ENCODE measurements at places on chromosomes 2 and 18.
A peak's percentile ranks its signal among the peaks of the same experiment; 100 is the strongest.

DNA sequence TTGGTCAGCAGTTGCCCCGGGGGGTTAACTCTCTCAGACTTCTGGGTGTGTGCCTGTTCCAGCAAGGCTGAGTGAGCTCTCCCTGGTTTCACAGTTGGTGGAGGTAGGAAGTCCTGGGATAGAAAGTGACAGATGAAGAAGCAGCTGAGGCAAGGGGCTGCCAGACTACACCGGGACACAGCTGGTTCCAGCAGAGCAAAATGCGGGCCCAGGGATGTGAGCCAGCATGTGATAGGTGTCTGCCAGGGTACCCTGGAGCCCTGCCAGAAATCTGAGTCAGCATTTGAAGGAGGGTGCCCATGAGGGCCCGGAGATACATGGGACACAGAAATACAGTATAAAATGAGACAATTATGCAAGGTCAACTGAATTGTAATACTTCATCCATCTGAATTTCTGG, 79.3 kb upstream of the LGALSL start:
- DNase-seq, result no peak

DNA sequence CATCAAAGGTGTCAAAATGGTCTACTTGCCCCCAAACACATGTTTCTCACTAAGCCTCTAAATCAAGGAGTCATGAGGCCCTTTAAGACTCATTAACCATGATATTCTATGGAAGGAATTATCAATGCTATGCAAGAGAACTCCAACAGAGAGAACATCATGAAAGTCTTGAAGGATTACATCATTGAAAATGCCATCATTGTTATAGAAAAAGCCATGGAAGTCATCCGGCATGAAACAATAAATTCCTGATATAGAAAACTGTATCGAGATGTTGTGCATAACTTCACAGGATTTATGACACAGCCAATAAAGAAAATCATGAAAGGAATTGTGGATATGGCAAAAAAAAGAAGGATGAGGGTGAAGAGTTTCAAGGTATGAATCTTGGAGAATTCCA, 1363.6 kb upstream of the CDH2 start:
- DNase-seq, result no peak

GRCh38 chr2:138036522-138036921, 72.2 kb downstream of the HNMT start:
- DNase-seq, result no peak

DNA sequence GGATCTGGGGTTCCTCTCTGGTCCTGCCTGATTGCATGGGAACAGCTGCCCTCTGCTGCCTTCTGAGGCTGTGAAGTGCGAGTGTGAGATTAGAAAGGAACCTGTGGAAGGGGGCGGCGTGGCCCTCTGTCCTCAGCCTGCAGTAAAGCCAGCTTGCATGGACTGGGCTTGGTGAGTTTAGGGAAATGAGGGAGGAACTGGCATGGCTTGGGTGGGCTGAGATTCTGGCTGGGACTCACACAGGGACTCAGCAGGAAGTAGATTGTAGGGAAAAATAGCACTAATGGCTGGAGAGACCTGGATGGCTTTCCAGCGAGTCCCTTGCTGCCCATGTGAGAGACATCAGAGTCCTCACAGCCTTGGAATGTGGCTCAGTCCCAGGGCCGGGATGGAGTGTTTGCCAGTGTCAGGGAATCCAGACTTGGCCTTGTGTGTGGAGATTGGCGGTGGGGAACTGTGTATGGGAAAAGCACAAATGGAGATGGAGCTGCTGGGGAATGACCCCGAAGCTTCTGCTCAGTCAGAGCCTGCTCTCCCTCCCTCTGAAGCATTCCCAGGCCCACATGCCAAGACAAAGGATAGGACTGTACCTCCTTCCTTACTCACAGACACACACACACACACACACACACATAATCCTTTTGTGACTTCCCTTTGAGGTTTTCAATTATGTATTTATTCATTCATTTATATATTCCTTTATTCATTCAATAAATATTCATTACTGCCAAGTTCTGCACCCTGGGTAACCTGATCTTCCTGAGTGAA, 115.4 kb downstream of the ACAA2 start:
- no peak for DNase-seq

- DNase-seq, result no peak
Observed at GRCh38 chr2:107712857-107713256, 113.8 kb upstream of the RGPD4 start.

- no peak for DNase-seq
Observed at GRCh38 chr2:172168917-172169346, 66.2 kb upstream of the DLX2 start.

DNA sequence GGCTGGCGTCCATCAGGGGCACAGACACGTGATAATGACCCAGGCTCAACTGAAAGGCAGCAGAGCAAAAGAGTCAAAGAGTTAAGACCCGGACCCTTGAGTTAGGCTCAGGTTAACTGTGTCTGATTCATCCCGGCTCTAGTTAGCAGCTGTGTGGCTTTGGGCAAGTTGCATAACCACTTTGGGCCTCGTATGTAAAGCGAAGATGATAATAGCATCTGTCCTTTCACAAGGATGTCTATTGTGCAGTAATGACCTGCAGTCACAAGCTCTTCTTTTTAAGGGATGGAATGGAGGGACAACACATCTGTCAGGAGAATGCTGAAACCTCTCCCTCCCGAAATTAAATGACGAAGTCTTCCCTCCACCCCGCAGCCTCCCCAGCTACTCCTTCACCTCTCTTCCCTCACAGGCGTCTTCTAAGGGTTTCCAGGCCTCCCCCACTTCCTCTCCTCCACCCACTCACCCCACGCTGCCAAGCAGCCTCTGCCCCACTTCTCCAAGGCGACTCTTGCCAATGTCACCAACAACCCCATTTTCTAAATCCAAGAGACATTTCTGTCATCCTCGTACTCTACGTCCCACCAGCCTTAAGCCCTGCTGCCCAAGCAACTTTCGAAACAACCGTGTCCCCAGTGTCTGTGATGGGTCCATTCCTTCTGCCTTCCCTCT, 135.1 kb upstream of the ID2 start:
- no peak for DNase-seq

- no peak for DNase-seq
Observed at GRCh38 chr18:63099848-63100629, 219.5 kb downstream of the BCL2 start.

- DNase-seq, result peak; percentile 59
Observed at GRCh38 chr2:28413152-28413898, 20.7 kb downstream of the FOSL2 start.

DNA sequence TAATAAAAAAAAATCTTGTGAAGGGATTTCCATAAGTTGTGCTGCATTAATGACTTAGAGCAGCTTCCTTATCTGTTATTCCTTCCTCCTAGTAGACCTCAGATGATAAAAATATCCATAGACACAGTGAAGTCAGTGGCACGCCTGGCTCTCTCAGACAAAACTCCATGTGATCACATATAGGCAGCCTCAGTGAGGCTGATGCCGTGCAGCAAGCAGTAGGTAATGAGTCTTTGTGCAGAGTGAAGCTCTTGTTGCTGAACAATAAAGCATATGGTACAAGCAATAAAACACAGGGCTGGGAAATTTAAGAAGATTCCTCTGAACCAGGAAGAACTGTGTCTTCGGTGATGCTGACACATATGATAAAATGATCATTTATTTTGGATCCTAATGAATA, 102.7 kb downstream of the CSRNP3 start:
- DNase-seq, result peak; percentile 45

DNA sequence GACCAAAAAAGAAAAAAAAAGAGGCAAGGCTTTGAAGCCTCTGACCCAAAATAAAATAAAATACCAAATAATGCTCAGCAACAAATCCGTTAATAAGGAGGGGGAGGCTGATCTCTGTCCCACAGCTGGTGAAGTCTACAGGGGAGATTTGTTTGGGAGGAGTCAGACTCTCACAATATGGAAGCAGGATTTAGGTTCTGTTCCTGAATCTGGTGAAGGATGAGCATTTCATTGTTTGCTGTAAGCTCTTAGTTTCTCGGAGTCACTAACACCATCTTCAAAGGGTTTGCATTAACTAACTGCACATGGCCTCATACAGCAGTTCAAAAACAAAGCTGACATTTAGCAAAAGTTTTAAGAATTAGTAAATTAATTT, 339.4 kb upstream of the TNP1 start:
- DNase-seq, result no peak

GRCh38 chr18:21191596-21192307, 50.3 kb upstream of the GREB1L start:
- peak; percentile 20 for DNase-seq

- no peak for DNase-seq
Observed at GRCh38 chr2:216283038-216283900, 89.0 kb downstream of the MARCHF4 start.

GRCh38 chr18:79314838-79315388, 80.8 kb upstream of the NFATC1 start:
- no peak for DNase-seq

DNA sequence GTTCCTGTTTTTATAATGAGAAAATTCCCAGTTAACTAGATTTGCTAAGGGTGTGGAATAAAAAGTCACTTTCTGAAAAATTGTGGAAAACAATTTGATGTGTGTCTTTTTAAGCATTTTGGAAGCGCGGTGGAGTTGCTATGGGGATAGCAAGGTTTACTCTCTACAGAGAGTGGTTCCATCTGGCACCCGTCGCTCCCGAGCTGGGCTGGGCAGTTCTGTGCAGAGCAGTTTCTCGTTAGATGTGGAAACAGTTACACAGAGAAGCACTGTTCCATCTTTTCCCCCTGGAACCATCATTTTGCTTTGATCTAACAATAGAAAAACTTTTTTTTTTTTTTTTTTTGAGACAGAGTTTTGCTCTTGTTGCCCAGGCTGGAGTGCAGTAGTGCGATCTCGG, 17.4 kb downstream of the LDLRAD4 start:
- DNase-seq, result no peak

GRCh38 chr2:61456070-61456745, 14.7 kb downstream of the USP34 start:
- no peak for DNase-seq

GRCh38 chr2:49002750-49003149, 151.6 kb downstream of the FSHR start:
- no peak for DNase-seq

- DNase-seq, result no peak
Observed at GRCh38 chr18:34624551-34624950, 85.5 kb upstream of the DTNA start.

GRCh38 chr18:11497585-11497984, 111.8 kb upstream of the SLC35G4 start:
- DNase-seq, result no peak

- peak; percentile 68 for DNase-seq
Observed at GRCh38 chr2:118774458-118775133, 72.9 kb downstream of the EN1 start.

DNA sequence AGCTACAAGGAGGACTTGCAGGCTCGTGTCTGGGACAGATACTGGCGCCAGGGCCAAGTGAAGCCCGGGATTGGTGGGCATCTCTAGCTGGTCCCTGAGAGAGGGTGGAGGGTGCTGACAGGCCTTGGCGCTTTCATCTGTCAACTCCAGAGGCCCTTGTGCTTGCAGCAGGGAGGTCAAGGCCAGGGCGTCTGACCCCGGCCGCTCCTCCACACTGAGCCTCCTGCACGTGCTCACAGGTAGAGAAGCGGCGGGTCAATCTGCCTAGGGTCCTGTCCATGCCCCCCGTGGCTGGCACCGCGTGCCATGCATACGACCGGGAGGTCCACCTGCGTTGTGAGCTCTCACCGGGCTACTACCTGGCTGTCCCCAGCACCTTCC, 9.5 kb downstream of the CAPN10 start:
- DNase-seq, result no peak

DNA sequence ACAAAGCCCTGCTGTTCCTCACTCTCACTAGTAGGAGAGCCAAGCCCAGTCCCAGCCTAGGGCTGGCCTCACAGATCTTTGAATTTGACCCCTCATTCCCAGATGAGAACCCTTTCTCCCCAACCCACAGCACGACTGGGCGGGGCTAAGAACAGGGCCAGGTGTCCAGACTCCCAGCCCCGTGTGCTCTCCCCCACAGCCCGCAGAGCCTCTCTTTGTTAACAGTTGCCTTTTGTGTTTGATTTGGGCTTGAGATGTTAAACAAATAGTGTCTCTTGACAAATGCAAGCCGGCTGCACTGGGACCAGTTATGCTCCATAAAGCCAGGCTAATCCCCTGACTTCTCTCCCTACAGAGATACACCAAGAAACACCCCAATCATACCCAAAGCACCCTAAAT, 4.7 kb upstream of the KCNK3 start:
- DNase-seq, result peak; percentile 72

DNA sequence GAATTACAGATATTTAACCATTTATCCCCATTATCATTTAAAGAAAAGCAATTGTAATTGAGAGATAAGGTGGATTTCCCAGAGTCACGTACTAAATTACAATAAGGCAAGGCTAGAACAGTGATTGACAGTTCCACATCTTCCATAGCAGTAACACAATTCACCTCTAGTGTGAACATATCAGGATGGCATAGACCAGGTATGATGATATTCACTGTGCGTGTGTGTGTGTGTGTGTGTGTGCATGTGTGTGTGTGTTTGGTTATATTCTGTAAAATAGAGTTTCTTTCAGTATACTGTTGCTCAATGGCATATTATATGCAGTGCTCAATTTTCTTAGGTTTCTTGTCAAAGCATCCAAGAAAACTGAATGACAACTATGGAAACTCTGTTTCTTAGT, 1.7 kb downstream of the SCN2A start:
- no peak for DNase-seq

DNA sequence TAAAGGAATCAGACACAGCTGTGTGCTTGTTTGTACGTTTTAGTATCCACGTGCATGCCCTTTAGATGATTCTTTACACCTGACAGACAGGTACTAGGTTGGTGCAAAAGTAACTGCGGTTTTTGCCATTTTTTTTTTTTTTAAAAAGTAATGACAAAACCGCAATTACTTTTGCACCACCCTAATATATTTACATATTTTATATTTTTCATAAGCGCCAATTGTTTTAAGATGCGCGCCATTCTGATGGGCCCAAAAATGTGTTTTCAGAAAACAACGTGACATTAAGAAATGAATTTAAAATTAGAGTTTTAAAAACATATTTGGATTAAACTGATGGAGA, 972 bp upstream of the COBLL1 start:
- DNase-seq, result no peak

GRCh38 chr18:25814841-25815458, 275.5 kb downstream of the SS18 start:
- peak; percentile 24 for DNase-seq
